ENCODE measurements at places on chromosomes 6 and 20.
A peak's percentile ranks its signal among the peaks of the same experiment; 100 is the strongest.

DNA sequence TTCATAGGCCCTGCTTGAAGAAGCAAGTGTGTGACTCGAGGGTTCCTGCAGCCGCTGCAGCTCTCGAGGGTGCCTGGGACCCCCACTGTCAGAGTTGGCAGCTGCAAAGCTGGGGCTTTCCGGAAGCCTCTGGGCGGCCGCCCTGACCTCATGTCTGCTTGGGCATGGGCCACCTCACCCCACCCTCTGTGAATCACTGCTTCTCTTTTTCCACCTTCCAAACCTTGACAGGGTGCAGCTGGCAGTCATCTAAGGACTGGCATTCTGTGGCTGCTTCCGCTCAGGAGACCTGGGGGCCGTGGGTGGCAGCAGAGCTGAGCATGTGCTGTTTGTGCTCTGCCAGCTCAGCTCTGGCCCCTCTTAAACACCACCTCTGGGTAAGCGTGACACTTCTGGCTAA is 32.0 kb downstream of the ERMARD start:
- no peak for DNase-seq

DNA sequence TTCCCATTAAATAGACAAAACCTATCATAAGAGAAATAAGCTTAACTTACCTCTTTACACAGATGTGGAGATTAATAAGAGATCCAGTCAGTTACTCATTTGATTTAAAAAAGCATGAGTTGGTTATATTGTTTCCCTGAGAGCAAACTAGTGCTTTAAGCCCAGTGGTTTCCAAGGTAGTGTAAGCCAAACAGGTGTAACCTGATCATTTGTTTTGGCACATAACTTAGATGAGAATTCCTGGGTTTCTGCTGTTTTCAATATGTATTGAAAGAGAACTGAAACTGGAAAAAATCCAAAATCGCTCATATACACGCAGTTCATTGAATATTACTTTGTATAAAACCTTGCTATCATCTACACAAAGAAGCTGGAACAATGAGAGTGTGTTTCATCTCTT is 30.5 kb upstream of the SMIM8 start:
- no peak for DNase-seq

DNA sequence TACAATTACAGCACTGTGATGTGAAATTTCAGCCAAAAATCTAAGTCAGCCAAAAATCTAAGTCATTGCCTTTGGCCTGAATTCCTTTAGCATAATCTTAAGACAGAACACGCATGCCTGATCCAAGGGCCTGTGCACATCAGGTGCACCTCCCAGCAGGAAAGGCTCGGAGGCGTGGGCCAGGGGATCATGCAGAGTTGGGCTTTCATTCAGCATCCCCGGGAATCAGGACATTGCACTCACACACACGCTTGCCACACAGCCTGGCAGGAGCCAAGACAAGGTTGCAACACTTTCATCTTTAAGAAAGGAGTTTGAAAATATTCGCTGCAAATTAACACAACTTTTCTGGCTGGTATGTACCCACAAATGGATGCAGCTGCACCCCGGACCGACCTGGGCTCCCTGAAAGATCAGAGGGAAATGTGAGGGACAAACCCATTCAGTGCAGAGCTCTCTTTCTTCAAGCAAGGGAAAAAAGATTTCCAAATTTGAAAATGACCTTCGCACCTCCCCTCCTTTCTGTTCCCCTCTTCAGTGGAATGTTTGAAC is 48.8 kb downstream of the ERMARD start:
- no peak for DNase-seq

- DNase-seq: no peak
These were observed 141.0 kb upstream of the BTBD3 start for GRCh38 chr20:11776687-11777086.

GRCh38 chr20:56440346-56441007 is 27.9 kb upstream of the RTF2 start:
- peak; percentile 29 for DNase-seq

DNA sequence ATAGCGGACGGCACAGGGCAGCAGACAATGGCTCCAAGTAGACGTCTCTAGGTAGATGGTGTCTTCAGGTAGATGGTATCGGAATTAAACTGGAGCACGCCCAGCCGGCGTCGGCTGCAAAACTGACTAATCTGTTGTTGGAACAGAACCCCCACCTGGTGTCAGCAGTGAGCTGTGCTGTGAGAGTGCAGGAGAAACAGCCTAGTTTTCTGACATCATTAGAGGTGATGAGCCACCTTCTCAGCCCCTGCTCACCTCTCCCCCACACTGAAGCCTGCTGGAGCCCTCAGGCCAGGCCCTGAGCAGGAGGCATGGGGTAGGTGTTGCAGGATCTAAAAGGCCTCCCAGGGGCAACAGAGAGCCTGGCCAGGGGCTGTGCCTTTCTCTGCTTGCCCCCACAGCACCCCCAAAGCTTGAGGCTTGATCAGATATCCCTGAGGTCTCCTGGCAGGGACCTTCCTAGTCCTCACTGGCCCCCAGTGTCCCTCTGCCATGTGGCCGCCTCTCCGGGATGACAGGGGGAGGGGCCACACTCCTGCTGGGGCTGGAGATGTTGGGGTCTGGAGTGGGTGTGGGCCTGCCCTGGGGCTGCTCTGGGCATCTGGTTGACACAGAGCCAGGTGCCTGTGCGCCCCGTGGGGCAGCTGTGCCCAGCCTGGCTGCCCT is 6.9 kb upstream of the HELZ2 start:
- DNase-seq: peak; percentile 77

DNA sequence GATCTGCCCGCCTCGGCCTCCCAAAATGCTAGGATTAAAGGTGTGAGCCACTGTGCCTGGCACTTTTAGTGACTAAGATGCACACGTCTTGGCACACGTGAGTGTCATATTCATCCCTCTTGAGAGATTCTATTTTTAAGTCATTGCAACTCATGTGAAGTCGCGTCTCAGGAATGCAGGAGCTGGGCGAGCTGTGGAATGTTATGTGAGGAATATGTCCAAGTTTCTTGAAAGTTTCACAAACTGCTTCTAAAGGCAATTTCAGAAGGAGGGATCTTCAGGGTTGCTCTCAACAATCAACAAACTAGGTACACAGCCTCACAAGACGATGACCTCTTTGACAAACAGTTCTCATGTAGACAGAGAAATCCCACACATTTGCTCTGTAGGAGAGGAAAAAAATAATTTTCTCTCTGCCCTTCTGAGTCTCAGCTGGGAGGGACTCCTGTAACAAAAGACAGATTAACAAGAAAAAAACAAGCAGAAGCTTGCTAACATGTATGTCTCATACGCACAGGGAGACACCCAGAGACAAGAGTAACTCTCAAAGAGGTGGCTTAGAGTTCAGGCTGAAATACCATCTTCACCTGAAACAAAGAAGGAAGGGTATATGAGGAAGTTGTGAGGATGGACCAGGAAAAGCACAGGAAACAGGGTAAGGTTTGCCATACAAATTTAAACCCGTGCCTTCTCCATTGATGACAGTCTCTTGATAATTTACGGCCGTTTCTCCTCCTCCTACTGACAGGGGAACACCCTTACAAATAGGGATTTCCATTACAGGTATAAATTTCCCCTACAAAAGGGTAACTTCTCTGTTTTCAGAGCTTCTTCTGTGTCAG is 45.3 kb upstream of the FAM50B start:
- no peak for DNase-seq

- DNase-seq: no peak
These were observed 12.2 kb downstream of the TTLL2 start for GRCh38 chr6:167336844-167337630.

DNA sequence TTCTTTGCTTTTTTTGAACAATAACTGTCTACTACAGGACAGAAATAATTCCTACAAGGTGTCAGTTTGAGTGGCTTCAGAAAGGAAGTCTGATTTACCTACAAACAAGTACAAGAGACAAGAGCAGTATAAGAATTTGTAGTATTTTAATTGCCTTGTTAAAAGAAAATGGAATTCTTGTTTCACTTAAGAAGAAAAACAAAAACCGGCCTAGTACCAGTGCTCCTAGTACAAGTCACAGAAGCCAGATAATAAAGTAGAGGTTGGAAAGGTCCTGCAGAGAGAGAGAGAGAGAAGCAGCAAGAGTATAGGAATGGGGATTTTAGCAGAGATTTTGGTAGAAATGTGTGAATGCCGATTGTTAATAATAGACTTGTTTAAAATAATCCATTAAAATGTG is 6.4 kb downstream of the TAB2 start:
- DNase-seq: no peak

- DNase-seq: no peak
These were observed 185.5 kb downstream of the PREX1 start for GRCh38 chr20:48642105-48642880.

DNA sequence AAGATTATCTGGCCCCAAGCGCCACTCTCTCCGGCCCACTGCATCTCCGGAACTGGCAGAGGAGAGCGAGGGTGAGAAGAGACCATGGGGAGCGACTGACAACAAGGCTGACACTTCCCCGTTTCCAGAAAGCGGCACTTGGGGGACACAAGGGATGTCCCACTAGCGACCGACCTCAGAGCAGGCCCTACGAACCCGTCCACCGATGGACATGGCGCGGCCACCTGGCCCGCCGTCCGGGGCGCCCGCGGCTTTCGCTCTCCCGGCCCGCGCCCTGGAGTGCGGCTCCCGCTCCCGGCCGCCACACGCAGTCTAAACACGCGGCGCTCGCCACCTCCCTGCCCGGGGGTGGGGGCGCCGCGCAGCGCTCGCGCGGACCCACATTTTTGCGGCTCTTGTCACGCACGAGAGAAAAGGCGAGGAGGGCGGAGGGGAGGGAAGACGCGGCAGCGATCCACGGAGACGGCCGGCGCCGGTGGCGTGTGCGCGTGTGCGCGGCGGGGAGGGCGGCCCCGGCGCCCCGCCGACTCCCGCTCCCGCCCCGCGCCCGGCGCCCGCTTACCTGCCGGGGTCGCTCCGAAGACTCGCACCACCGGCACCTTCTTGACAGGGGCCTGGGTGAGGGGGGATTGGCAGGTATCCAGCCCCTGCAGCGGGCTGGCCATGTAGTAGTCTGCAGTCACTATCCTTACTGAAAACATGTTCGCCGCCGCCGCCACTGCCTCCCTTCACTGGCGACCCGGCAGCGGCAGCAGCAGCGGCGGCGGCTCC is 645 bp downstream of the REV3L start:
- peak; percentile 58 for DNase-seq

DNA sequence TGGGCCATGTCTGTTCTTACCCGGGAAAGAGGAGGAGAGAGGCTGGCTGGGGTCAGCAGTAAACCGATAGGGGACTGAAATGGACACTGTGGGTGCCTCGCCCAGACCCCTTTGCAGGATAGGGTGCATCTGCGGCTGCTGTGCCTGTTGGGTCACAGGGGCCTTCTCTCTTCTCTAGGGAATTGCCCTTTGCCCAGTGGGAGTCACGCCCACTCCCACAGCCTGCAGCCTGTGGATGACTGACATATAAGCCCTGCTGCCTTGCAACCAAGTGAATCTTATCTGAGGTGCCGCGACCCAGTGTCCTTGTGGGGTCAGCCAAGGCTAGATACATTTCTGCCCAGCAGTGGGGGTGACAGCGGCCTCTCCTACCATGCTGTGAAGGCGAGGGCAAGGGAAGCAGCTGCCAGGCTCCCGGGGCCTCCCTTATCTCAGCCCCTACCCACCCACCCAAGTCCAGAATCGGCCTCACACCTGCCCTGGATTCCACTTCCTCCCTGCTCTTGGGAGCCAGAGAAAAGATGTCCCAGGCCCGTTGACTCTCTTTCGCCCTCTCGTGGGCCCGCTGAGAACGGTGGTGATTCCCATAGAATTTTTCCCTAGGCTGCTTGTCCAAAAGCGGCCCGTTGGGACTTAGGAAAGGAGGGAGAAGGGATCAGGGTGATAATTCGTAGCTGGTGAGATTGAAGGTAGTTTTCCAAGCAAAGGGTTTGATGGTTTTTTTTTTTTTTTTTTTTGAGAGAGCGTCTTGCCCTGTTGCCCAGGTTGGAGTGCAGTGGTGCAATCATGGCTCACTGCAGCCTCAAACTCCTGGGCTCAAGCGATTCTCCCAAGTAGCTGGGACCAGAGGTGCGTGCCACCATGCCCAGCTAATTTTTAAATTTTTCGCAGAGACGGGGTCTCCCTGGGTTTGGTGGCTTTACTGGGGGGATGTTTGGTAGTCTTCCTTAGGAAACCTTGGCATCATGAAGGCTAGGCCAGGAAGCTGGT is 76.4 kb upstream of the RNF24 start:
- DNase-seq: peak; percentile 36

DNA sequence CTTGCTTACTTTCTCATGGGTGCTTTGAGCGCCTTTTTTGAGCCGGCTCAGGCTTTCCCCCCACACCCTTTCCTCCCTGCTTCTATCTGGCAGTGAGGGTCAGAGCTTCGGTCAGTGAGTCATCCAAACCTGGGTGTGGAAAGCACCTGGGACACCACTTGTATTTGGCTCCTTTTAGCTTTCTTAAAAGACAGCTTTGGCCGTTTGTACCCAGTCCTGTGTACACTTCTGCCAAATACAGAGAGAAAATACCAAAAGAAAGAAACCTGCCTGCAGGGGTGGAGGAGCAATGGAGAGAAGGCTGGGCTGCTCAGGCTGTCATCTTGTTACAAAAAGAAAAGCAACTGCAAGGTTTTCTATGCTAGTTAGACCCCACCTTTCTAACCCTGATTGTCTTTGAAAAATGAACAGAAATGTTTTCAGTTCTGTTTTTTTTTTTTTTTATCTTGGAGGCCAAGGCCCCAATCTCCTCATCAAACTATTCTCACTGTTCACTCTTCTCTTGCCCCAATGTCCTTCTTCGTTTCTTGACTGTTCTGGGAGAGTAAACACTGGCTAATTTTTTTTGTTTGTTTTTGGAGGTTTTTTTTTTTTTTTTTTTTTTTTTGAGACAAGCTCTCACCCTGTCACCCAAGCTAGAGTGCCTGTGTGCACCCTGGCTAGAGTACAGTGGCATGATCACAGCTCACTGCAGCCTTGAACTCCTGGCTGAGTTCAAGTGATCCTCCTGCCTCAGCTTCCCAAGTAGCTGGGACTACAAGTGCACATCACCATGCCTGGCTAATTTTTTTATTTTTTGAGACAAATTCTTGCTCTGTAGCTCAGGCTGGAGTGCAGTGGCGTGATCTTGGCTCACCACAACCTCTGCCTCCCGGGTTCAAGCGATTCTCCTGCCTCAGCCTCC is 76.4 kb downstream of the SSR1 start:
- DNase-seq: no peak

DNA sequence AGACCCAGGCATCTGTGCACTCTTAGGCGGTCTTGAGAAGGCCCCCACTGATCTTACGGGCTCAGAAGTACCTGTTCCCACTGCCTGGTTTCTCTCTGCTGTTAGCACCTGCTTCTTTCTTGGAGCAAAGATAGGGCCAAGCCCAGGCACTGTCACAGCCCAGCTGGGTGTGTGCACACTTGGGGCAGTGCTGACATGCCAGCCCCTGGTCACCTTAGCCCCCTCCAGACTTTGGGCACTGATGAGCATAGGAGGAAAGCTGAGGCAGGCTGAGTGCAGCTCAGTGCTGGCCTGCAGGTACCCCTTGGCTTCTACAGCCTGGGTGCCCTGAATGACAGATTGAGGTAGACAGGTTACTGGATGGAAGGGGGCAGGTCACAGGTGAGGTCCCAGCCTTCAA is 105.7 kb upstream of the AHI1 start:
- no peak for DNase-seq

DNA sequence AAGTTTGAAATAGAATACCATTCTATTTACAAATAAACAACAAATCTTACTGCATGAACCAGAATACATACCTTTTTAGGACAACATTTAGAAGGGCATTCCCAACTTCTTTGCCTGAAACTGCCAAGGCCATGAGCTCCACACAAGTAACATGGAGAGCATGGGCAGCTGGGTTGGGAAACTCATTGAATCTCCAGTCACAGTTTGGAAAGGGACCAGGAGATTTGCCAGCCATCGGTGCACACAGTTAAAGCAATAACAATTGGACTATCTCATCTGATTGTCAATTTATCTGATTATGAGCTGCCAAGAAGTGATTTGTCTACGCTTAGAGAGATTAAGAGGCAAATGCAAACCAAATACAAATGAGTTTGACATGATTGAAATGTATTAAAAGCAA is 19.9 kb downstream of the ARG1 start:
- no peak for DNase-seq

GRCh38 chr20:38885357-38885756 is 40.9 kb upstream of the FAM83D start:
- DNase-seq: no peak

Data from activated naive CD4-positive, alpha-beta T cell treated with anti-CD3 and anti-CD28 coated beads, Interleukin-2, amount 50 U/mL, for 16 hours (primary cell).